ENCODE measurements at places on chromosomes 12 and 14.

- DNase-seq = no peak
Observed at GRCh38 chr12:116303929-116304328, 26.4 kb upstream of the MED13L start.

DNA sequence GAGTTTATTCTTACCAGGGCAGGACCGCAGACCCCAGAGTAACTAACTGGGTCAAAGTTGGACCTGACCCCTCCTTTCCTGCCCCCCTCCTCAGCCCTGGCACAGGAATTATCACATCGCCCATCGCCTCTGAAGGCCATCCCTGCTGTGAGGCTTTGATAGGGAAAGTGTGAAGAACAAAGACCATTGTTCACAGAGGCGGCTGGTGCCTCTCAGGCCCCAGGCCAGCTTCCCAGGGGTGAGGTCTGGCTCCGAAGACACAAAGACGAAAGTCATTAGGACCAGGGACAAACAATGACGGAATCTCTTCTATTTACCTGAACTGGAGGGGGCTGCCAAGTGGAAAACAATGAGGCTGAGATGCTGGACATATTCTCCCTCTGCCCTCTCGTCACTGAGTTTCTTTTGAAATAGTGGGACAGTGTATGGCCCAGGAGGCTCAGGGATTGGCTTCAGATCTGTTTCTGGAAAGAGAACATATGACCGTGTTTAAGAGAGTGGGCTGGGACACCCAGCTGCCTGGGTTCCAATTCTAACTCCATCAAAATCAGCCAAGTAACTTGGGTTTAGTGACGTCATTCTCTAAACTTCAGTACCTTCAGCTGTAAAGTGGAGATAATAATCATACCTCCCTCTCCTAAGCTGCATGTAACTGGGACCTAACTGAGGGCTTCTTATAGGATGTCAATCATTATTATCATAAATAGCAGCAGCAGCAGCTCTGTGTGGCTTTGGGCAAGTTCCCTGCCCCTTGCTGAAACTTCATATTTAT, 769.4 kb downstream of the MED13L start:
- DNase-seq = no peak

DNA sequence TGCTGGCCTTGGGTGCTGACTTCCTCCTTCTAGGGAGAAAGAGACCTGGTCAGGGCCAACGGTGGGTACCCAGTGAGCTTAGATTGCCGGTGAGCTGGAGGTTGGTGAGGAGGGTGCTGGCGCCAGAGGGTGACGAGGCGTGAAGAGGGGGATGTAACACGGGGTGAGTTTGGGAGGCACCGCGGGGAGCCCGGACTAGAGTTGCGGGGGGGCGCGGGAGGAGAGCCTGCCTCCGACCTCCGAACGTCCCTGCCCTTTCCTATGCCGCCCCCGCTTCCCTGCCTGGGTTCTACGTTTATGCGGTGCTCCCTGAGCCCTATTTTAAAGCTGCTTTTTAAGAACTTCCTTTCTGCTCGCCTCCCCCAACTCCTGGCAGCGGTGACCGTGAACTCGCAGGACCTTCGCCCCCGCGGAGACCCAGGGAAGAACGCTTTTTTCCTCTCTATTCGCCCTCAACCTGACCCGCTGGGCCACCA, 18.6 kb downstream of the OR6S1 start:
- no peak for DNase-seq

DNA sequence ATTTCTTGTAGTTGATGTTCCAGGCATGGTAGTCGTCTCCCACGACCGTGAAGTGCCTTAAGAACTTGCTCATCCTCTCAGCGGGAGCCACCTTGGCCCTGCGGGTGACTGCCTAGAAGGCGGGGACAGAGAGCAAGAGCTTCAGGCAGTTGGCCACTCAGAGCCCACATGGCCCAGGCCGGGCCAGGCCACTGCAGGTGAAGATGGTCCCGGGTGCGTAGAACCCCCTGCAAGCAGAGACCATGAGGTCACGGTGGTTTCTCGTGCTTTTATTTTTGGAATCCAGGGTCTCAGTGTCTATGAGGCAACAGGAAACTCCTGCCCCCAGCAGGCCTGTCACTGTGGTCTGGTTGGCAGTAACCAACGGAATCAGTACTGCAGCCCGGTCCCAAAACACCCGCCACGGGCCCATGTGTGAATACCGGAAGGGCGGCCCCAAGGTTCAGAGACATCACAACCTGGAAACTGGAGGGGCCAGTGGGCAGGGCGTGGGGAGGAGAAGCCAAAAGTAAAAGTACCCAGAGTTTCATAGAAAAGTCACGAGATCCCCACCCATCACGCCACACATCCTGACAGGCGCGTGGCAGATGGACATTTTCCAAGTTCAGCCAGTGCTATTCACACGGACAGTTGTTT, 27.5 kb downstream of the HVCN1 start:
- DNase-seq = peak; percentile 36

- no peak for DNase-seq
Observed at GRCh38 chr12:95181103-95181502, 36.2 kb downstream of the FGD6 start.

DNA sequence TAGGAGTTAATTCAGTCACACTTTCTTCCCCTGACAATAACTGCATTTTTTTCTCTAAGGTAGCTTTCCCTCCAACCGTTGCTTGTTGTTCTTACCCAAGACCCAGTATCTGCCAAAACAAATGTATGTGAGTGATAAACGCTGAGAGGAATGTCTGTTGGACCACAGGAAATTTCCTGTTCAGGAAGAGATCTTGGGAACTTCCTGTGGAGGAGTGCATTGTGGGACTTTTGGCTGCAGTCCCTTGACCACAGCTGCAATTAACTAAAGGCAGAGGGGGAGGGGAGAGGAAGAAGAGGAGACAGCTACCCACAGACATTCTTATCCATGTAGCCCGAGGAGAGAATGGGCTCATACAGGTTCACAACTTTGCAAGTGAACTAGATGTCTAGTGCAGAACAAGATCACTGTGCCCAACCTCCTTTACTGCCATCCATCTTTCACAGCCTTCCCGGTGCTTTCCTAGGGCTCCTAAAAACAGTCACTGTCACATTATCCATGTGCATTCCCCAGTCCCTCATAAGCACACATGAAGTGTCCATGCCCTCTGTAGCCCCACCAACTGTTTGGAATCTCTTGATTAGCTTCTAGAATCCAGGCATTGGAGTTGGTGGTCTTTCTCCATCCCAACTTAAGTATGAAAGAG, 149.5 kb downstream of the ETV6 start:
- no peak for DNase-seq

DNA sequence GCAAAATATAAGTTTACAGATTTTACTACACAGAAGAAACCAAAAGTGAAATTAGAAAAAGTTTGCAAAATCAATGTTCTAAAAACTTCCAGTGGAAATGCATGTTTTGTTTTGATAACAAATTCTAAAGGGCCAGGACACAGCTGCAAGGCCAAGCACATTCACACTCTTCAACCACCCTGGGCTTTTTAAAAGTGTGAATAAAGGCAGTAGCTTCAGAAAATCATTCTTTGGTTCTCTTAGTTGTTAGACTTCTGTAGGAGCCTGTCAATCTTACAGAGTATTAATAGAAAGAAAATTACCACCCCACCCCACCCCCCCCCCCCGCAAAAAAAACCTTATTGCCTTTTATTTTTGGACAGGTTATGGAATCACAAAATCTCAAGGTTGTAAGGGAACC, 105.2 kb upstream of the EGLN3 start:
- DNase-seq = no peak

DNA sequence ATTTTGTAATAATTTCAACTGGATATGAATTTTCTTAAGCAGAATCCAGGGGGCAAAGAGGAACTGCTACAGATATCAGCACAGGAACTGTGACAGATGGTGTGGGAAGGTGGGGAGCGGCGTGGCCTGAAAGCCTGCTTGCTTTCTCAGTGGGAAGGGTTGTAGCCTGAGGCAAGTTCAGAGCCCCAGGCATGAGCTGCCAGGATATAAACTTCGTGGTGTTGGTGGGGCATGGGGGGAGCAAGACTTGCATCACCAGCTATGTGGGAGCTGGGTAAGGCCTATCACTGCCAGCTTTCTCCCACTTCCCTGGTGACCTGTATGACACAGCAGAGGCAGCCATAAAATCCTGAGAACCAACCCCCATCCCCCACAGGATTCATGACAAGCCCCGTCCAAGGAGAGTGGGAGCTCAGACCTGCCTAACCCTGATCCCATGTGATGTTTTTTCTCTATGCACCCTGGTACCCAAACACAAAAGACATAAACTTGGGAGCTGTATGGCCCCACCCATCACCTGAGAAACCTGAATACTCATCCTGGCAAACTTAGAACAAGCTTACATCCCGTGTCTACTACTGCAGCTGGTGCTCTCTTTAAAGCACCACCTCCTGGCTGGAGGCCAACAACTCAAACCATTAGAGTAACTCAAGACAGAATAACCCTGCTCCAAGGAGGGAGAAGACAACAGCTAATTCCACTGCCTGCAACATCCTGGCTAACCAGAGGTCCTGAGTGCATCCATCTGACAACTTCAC, 16.5 kb downstream of the CLEC1A start:
- DNase-seq = no peak

DNA sequence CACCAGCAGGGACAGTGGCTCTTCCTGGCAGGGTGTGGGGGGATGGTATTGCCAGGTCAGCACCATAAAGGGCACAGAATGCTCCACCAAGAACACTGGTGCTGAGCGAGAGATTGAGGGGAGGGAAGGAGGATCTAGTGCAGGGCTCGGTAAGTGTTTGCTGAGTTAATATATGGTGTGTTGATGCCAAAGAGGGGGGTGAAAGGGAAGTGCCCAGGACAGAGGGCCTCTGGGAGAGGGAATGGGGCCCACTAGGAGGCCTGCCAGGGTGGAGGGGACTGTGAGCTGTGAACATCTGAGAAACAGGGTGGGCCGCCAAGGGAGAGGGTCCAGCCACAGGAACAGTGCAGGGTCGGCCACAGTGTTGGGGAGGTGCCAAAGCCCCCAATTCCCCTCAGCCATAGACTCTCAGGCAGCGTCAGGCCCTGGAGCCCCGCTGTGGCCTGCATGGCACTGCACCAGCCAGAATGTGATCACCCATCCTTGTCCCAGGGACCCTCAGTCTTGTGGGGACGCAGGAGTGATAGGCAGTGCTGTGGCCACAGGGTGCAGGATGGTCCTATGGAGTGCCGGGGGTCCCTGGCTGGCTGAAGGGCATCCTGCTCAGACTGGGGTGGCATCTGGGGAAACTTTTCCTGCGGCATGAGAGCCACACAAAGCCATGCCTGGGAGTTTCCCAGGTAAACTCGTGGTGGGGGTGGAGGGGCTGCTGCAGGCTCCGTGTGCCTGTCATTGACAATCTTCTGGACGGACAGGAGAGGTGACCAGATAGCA, 11.9 kb downstream of the RIN3 start:
- DNase-seq = no peak

- peak; percentile 40 for DNase-seq
Observed at GRCh38 chr14:38065106-38065762, 142.5 kb upstream of the SSTR1 start.

All from naive thymus-derived CD8-positive, alpha-beta T cell (primary cell).